Mammary microvascular endothelial cell (primary cell): ENCODE measurements at places on chromosomes 12 and 14. TPM values are rescaled to one million over a fixed set of nuclear protein-coding genes. Genes with fewer than 3 reads are reported as not detected.

The FAM186B gene
- total RNA-seq = not detected in 2 replicates

The ARMH4 gene
- total RNA-seq = 0.59 and 1.8 TPM in 2 replicates

The PLEKHH1 gene
- 0.05 and 0.13 TPM in 2 replicates for total RNA-seq

The CIDEB gene
- 14.5 and 19.0 TPM in 2 replicates for total RNA-seq

The DIO3 gene
- total RNA-seq = not detected in 2 replicates

The GDF11 gene
- 2.5 and 3.3 TPM in 2 replicates for total RNA-seq

The MMP17 gene
- 14.0 and 16.0 TPM in 2 replicates for total RNA-seq

The CATSPERB gene
- total RNA-seq = under 0.01 TPM in 1 of 2 replicates, not detected in the other
